ENCODE measurements at places on chromosomes 4 and X.

DNA sequence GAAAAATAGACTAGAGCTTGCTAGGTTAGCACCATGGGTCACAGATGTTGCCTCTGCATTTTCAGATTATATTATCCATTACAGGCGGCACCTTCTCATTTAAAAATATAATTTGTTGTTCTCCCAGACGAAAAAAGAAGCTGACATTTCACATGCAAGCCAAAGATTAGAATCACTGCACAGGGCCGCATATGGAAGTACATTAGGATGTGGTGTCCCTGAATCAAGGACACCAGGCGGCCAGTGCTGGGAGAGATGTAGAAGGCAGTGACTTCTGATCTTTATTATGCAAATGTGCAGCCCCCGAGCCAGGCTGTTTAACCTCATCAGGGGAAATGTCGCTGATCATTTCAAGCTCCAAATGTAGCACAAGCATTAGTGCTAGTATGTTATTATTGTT is 22.8 kb downstream of the REELD1 start:
- DNase-seq = no peak

DNA sequence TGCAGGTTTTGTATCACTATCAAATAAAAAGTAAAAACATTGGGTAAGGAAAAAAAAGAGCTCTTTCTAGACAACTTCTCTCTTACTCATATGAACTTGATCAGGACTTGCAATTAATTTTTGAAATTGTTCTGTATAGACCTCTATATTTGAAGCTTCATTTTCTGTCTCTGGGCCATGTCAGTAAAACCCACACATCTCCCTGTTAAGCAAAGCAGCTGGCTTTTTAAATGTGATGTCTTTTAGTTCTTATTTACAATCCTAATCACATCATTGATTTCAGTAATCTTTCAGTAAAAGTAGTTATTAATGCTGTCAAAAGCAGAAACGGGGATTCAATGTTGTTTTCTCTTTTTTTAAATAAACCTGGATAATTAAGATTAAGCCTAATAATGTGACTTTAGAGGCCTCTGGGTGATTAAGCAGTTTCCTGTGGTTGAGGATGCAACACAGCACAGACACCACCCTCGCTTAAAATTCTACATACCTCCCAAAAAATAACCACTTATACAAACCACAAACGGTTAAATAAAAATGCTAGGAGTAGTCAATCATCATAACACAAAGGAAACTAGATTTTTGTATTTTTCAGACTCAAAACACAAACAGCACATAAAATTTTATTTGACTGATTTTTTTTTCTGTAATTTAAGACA is 5.2 kb upstream of the PCDH10 start:
- DNase-seq = no peak

- DNase-seq = no peak
These were observed 222.4 kb downstream of the SLIT2 start for GRCh38 chr4:20474119-20474518.

DNA sequence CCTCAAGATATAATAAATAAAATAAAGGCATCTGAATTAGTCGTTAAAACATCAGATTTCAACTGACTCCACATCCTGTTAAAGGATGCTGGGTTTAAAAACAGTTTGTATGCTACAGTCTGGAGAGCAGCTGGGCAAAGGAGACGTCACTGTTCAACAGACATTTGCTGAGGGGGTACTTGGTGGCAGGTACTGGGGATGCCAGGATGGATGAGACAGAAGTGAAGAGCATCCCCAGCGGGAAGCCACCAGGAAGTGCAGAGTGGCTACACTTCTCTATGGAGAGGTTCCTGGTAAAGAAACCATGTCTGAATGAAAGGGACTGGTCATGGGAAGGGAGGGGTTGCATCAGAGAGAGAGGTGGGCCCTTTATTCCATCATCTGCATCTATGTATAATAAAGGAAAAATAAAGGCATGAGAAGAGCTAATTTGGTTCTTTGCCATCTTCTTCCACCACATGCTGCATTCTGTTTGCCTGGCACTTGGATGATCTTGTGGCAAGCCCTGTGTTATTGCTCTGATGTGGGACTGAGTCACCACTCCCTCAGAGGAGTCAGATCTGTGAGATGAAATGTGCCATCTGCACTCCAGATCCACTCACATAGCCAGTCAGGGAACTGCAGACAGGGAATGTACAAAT is 145.0 kb downstream of the SOWAHB start:
- DNase-seq = no peak

GRCh38 chrX:850471-850916 is 219.9 kb downstream of the SHOX start:
- no peak for DNase-seq

DNA sequence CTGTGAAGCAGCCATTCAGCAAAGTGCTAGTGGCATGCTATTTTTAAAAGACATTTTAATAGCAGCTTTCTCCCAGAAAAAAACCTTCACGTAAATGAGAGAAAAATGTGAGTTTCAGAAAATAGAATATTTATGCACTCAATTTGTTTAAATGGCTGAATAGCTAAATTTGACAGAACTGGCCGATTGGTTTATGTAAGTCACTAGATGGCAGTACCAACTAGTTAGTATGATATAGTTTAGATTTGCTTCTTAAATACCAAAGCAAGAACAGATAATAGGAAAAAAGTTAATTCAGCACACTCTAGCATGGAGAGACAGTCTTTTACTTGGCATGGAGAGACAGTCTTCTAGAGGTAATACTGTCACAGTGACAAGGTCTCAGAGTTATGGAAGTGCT is 250.1 kb downstream of the SNCA start:
- DNase-seq = no peak

DNA sequence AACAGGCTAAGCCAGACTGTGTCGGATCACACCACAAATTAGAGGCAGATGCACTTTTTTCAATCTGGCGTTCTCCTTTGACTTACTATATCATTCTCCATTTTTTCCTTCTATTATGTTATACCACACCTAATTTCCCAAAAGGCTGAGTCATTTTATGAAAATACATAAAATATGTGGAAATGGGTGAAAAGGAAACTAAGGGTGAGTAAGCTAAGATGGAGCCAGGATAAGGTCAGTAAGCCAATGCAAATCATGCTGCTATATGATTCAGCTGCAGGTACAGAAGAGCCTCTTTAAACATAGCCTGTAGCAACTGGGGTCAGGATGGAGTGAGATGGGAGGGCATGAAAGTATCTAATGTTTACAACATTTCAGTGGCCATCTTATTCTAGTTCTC is 94.0 kb upstream of the TEX13A start:
- no peak for DNase-seq

Measured in stimulated activated CD4-positive, alpha-beta T cell treated with anti-CD3 and anti-CD28 coated beads, Interleukin-15, amount 100 ng/mL, for 1 hour (primary cell).